ENCODE measurements at places on chromosomes 1 and 21.

- DNase-seq: no peak
These were observed 80.9 kb upstream of the KIAA0040 start for GRCh38 chr1:175273376-175274031.

- peak; percentile 49 for DNase-seq
These were observed 263.6 kb downstream of the DUSP10 start for GRCh38 chr1:221478050-221478949.

- DNase-seq: no peak
These were observed 299.9 kb upstream of the PROX1 start for GRCh38 chr1:213687832-213688231.

DNA sequence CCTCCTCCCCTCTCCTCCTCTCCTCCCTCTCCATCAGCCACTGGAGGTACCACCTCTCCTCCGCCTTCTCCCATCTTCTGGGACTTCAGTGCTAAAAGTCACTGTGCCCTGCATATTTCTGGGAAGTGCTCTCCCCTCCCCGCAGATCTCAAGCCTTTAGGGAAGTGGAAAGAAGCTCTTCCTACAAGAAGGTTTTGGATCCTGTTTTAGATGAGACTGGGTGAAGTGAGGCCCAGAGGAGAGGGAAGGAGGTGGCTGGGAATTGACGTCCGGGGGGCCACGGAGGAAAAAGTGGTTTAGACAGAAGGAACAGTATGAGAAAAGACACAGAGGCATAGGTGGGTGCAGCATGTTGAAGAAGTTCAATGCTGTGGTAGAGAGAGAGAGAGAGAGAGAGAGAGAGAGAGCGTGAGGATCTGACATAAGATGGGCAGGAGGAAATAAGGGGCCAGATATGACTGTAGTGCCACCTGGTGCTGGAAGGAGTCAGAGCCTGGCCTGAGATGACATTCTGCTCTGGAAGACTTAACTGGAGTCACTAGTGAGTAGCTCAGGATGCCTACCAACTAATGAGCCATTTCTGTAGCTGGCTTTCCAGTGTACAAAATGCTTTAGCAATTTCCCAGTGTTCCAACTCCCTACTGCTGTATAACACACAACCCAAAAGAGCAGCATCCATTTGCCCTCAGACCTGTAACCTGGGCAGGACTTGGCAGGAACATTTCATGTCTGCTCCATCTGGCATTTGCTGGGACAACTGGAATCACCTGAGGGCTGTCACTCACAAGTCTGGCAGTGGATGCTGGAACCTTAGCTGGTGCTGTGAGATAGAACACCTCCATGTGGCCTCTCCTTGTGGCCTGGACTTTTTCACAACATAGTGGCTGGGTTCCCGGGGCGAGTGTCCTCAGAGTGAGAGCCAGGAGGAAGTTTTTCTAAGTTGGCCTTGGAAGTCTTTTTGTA lies 16.6 kb upstream of the ZSCAN20 start:
- peak; percentile 29 for DNase-seq

- no peak for DNase-seq
These were observed 66.0 kb upstream of the NRIP1 start for GRCh38 chr21:15130751-15131150.

DNA sequence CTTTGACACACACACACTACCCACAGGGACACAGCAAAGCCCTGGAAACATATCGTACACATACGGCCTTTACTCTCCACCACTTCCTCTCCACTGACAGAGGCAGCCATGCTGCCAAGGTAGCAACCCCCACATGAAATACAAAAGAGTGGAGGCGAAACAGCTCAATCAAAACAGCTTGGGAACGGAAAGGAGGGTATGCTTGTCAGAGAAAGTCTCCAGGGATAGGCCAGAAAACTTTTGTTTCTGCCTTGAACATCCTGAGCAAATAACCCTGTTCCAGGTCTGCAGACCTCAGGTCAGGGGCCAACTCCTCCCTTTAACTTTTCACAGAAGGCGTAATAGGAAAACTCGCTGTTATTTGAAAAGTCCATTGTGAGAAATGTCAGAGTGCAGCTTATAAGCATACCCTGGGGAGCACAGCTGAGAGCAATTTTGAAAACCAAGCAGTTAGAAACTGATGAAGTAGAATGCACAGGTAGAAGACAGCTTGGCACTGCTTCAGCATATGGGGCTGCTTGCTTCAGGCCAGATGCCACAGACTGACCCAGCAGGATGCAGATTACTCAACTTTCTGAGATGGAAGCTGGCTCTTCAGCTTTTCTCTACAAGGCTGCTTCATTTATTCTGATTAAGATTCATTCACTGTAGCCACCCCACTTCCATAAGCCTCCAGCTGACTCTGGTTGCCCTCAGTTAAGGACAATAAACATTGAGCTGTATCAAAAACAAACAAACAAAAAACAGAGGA lies 18.0 kb downstream of the KIAA0319L start:
- no peak for DNase-seq

DNA sequence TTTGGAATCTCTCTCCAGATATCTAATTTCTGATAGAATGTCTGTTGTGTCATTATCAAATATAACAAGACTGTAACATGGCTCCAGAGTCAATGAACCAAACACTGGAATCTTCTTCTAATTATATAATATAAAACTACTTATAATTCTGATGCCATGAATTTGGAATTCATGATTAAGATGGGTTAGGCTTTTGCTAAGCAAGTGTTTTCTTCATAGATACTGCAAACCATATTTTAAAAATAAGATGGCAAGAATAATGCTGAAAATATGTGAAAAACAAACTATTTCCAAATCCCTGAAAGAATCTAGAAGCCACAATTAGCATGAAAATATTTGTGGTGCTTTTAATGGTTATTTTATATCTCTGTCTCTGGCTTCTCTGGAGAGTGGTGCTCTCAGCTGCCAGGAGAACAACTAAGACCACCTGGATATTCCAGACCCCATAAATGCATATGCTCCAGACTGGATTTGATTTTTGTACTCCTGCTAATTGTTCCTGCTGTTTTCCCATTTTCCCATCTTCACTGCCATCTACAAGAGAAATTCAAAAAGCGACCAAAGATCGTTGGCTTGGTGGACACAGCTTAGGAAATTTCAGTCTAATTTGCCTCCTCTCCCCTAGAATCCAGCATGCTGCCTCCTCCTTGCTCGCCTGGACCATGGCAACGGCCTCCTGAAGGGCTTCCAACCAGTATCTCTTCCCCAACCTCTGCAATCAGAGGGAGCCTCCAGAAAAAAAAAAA lies 418.9 kb downstream of the SETD4 start:
- no peak for DNase-seq

DNA sequence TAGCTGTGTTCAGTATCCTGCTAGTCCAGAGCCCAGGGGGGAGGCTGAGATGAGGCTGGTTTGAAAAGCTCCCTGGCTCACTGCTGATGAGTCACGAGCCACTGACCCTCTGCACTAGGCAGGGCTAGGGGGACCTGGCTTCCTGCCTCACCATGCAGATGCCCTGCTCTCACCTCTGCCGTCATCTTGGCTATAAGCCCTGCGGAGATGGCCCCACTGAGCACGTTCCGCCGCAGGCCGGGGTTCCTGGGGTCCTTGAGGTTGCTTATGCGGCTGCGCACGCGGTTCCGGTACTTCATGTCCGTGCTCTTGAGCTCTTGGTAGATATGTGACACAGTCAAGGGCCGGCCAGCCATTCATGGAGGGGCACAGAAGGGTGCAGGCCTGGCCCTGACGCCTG lies 24.1 kb upstream of the ZNF436 start:
- DNase-seq: no peak
